ENCODE measurements at places on chromosomes 5 and 9.

GRCh38 chr9:113274474-113275156, 757 bp downstream of the CDC26 start:
- DNase-seq: peak; percentile 92

- DNase-seq: no peak
These were observed 400.5 kb upstream of the DAB2 start for GRCh38 chr5:39825301-39825700.

DNA sequence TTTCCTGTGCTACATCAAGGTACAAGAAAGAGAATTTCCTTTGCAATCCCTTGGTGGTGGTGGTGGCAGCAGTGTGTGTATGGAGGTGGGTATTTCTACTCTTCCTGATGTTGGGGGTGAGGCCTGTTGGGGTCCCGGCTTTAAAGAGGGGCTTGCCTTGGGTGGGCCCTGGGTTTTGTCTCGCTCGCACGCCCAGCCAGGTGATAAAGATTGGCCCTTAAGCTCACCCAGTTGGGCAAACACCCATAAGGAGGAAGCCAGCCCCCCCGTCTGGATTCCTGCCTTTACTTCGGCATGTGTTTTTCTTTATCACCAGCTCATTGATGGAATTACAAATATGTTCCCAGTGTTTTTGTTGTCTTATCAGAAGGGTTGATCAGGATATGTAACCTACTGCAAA, 16.0 kb upstream of the SARDH start:
- DNase-seq: no peak

- DNase-seq: no peak
These were observed 240.8 kb downstream of the FSTL4 start for GRCh38 chr5:133371371-133372155.

DNA sequence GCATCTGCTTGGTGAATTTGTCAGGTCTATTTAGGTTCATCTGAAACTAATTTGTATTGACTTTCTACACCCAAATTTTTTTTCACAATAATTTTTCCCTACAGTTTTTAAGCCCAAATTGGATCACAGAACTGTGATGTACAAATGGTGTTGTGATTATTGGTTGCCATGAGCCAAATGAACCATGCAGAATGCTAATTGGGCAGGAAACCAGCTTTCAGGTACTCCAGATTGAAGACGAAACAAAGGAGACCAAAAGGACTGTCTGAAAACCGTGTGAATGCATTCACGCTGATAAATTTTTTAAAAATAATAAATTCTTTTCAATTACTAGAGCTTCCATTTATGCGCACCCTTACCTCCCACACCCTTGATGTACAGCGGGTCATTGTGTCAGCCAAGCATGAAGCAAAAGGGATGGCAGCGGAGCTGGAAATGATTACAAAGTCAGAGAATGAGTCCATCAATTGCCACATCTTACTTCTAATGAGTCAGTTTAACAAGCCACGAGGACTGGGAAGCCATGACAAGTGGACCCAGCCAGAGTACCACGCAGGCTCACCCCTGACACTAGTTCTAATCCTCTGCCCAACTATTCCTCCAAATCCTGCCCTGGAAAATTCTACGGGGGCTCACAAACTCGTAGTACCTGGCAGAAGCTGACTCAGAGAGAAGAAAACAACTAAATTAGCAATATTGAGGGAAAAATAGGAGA, 66.5 kb downstream of the SEMA6A start:
- no peak for DNase-seq

GRCh38 chr5:154783774-154784460, 28.7 kb downstream of the LARP1 start:
- peak; percentile 21 for DNase-seq

DNA sequence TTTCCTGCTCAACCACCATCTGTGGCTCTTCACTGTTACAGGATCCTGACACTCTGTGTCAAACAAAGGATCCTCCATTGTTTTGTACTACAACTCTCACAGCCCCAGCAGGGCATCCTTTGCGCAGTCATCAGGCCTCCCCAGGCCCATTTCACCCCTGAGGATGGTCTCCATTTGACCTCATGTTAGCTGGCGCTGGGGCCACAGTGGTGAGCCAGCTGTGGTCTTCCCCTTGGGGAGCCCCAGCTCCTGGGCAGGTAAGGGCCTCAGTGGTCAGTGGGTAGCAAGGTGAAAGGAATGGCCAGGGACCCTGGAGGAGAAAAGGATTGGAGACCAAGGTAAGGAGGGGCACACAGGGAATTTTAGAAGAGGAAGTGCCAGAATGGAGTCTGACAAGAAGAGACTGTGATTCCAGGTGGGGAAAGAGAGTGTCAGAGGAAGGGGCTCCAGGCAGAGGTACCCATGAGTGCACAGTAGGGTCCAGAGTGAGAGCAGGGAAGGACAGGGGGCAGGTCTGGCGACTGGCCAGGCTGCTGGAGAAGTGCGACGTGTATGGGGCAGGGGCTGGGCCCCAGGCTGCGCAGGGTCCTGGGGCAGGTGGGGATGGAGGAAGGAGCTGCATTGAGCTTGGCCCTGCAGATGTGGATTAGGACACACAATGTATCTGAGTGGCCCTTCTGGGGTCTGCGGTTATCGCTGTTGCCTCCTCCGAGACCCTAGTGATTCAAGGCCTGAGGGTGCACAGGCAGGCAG, 109.9 kb downstream of the PHF2 start:
- no peak for DNase-seq

DNA sequence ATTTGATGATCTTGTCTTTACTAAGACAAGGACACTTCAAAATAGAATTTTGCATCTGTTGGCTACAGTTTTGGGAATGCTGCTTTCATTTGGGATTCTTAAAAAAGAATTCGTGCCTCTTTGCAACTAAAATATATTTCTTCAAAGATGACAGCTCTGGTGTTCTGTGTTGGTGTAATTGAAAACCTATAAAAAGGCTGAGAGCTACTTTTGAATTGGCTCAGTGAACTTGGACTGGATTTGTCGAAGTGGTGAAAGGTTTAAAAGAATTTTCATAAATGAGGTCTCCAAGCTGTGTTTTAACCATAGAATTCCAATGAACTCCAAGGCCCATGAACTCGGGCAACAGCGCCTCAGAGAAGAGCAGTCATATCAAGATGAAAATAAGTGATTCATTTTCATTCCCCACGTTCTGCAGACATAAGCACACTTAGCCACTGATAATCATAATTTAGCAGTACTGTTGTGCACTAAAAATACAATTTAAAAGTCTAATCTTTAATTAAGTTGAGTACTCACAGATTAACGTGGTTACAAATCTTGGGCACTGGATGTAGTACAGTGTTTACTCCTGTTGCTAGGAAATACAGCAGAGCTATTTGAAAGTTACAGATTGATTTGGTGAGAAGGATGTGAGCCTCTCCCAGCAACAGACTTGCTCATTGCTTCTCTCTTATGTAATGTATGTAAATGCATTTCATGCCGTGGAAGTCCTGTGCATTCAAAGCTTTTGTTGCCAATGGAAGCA, 10.9 kb downstream of the SNCAIP start:
- DNase-seq: no peak
